Activated CD4-positive, alpha-beta T cell treated with anti-CD3 and anti-CD28 coated beads for 36 hours (primary cell): ENCODE measurements at places on chromosomes 3 and 15.

- no peaks in the 10 kb centered on the region for H3K27me3 ChIP-seq
- H3K36me3 ChIP-seq, result no peaks in the 10 kb centered on the region
- peaks cover 6% of the 10 kb centered on the region for H3K4me1 ChIP-seq
- no peak overlapping the region for H3K27ac ChIP-seq
Measured at GRCh38 chr3:113287803-113288648, 76.7 kb downstream of the BOC start.

- H3K4me3 ChIP-seq, result no peak overlapping the region
- H3K4me1 ChIP-seq, result no peaks in the 10 kb centered on the region
- H3K36me3 ChIP-seq, result no peaks in the 10 kb centered on the region
- no peak for DNase-seq
- H3K27ac ChIP-seq, result no peak overlapping the region
Measured at GRCh38 chr3:150520408-150520807, 25.9 kb downstream of the SERP1 start.

DNA sequence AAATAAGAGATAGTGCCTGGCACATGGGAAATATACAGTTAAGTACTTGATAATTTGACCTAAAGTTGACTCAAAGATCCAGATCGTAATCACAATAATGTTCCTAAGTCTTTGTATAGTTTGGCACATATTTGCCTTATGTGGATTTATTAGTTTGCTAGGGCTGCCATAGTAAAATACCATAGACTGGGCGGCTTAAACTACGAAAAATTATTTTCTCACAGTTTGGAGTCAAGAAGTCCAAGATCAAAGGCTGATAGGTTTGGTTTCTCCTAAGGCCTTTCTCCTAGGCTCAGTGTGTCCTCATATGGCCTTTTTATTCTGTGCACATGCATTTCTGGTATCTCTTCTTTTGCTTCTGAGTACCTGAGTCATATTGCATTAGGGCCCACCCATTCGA, 453.7 kb downstream of the NAALADL2 start:
- no peaks in the 10 kb centered on the region for H3K36me3 ChIP-seq
- no peak overlapping the region for H3K4me3 ChIP-seq
- DNase-seq, result no peak
- peaks cover 4% of the 10 kb centered on the region for H3K4me1 ChIP-seq

- H3K27ac ChIP-seq, result no peak overlapping the region
- H3K27me3 ChIP-seq, result no peaks in the 10 kb centered on the region
- no peaks in the 10 kb centered on the region for H3K36me3 ChIP-seq
- H3K4me3 ChIP-seq, result no peak overlapping the region
- no peak for DNase-seq
Measured at GRCh38 chr3:30518181-30518864, 88.1 kb upstream of the TGFBR2 start.

- no peaks in the 10 kb centered on the region for H3K36me3 ChIP-seq
- no peaks in the 10 kb centered on the region for H3K4me1 ChIP-seq
- DNase-seq, result no peak
- no peak overlapping the region for H3K27ac ChIP-seq
- H3K27me3 ChIP-seq, result no peaks in the 10 kb centered on the region
- H3K4me3 ChIP-seq, result no peak overlapping the region
Measured at GRCh38 chr3:141111364-141112155, 60.4 kb downstream of the SPSB4 start.

GRCh38 chr3:25246913-25247312, 181.2 kb upstream of the RARB start:
- H3K27me3 ChIP-seq, result no peaks in the 10 kb centered on the region
- H3K4me3 ChIP-seq, result no peak overlapping the region
- H3K4me1 ChIP-seq, result no peaks in the 10 kb centered on the region
- H3K27ac ChIP-seq, result no peak overlapping the region
- H3K36me3 ChIP-seq, result no peaks in the 10 kb centered on the region

DNA sequence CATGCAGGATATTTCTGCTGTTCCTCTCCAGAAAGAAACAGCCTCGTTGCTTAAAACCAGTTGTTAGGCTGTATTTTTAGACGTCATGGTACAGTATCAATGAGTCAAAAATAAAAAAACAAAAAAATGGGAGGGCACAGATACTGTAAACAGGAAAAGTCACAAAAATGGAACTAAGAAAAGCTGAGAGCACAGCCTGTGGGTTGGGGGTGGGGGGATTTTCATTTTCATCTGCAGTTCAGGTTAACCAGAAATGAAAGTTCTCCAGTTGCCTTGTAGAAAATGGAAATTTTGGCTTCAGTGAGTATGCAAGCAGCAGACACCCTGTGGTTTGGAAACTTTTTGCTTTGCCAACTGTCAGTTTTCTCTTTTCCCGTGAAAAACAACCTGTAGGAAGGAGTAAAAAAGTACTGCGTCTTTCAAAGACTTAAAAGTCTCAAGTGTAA, 59.0 kb downstream of the FRMD4B start:
- peak overlapping the region; percentile 74 for H3K27ac ChIP-seq
- no peaks in the 10 kb centered on the region for H3K27me3 ChIP-seq
- H3K4me1 ChIP-seq, result peaks cover 45% of the 10 kb centered on the region

DNA sequence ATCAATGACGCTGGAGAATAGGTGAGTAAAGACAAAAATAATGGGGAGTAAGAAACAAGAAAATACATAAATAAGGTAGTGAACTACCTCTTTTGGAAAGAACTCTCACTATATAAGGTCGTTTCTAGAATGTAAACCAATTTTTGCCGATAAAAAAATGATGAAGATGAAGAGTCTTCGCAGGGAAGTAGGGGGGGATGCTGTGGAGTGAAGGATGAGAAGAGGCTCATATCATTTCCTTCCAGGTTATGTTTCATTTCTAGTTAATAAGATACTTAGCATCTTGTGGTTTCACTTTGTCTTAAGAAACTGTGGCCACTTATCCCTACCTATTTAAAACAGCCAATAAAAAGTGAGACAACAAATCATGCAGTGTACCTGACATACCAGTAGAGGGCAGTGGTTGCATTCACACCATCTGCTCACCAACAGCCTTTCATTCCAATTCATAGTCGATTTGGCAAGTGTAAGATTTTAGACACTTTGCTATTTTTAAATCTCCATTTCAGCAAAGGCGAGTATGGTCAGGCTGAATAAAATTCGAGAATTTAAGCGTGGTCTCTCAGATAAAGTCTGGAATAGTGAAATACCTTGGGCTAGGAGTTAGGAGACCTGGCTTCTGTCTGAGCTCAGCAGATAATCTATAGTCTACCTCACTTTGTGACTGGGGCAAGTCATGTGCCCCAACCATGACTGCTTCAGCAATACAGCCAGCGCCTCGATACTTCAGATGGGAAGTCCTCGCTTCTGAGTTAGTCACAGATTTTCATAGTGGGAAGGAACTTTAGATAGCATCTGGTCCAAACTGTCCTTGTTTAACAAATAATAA, 28.9 kb upstream of the ICE2 start:
- H3K27ac ChIP-seq, result peak overlapping the region; percentile 34
- H3K4me1 ChIP-seq, result peaks cover 52% of the 10 kb centered on the region
- no peaks in the 10 kb centered on the region for H3K27me3 ChIP-seq
- no peak overlapping the region for H3K4me3 ChIP-seq
- DNase-seq, result peak; percentile 62

- H3K27me3 ChIP-seq, result no peaks in the 10 kb centered on the region
- no peak overlapping the region for H3K4me3 ChIP-seq
- peaks cover 18% of the 10 kb centered on the region for H3K4me1 ChIP-seq
- H3K36me3 ChIP-seq, result peaks cover 38% of the 10 kb centered on the region
- DNase-seq, result no peak
Measured at GRCh38 chr3:52404391-52404790, 40.5 kb downstream of the SEMA3G start.

GRCh38 chr3:117695321-117695720, 985.7 kb downstream of the TUSC7 start:
- no peak for DNase-seq
- no peaks in the 10 kb centered on the region for H3K27me3 ChIP-seq
- H3K4me3 ChIP-seq, result no peak overlapping the region
- H3K27ac ChIP-seq, result no peak overlapping the region

- H3K4me1 ChIP-seq, result peaks cover 47% of the 10 kb centered on the region
- DNase-seq, result peak; percentile 28
- H3K27ac ChIP-seq, result peak overlapping the region; percentile 78
- no peaks in the 10 kb centered on the region for H3K36me3 ChIP-seq
- no peaks in the 10 kb centered on the region for H3K27me3 ChIP-seq
Measured at GRCh38 chr3:15637131-15637951, 35.8 kb downstream of the BTD start.

- peaks cover 32% of the 10 kb centered on the region for H3K4me1 ChIP-seq
- no peaks in the 10 kb centered on the region for H3K27me3 ChIP-seq
- peak overlapping the region; percentile 84 for H3K27ac ChIP-seq
- H3K36me3 ChIP-seq, result no peaks in the 10 kb centered on the region
- DNase-seq, result peak; percentile 42
Measured at GRCh38 chr3:142028243-142028777, 121.0 kb downstream of the TFDP2 start.

DNA sequence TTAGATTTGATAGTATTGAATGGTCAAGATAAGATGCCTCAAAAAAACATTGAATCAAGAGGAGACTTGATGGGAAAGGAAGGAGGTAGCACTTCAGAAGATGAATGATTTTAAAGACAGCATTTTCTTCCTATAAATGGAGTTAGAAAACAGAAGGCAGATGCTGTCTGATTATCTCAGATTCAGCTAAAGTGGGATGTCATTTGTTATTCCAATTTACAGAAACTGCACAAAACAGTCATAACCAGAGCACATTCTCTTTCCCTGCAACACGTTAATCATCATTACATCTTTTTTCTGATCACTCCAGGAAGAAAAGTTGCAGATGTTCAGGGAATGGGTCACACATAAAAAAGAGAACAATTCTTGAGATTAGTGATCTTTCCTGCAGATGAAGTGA, 1141.8 kb downstream of the SI start:
- H3K4me3 ChIP-seq, result no peak overlapping the region
- H3K4me1 ChIP-seq, result no peaks in the 10 kb centered on the region
- H3K36me3 ChIP-seq, result no peaks in the 10 kb centered on the region
- no peak overlapping the region for H3K27ac ChIP-seq

- H3K4me1 ChIP-seq, result peaks cover 13% of the 10 kb centered on the region
- no peak overlapping the region for H3K4me3 ChIP-seq
- H3K27ac ChIP-seq, result no peak overlapping the region
- no peaks in the 10 kb centered on the region for H3K27me3 ChIP-seq
Measured at GRCh38 chr3:45509038-45509767, 85.3 kb upstream of the LIMD1 start.

- no peak overlapping the region for H3K27ac ChIP-seq
- H3K36me3 ChIP-seq, result no peaks in the 10 kb centered on the region
- no peak for DNase-seq
- H3K4me1 ChIP-seq, result peaks cover 3% of the 10 kb centered on the region
- no peak overlapping the region for H3K4me3 ChIP-seq
Measured at GRCh38 chr15:63015618-63016017, 26.9 kb upstream of the TPM1 start.

- DNase-seq, result no peak
- H3K4me3 ChIP-seq, result no peak overlapping the region
- no peak overlapping the region for H3K27ac ChIP-seq
- no peaks in the 10 kb centered on the region for H3K36me3 ChIP-seq
- H3K4me1 ChIP-seq, result no peaks in the 10 kb centered on the region
- H3K27me3 ChIP-seq, result no peaks in the 10 kb centered on the region
Measured at GRCh38 chr3:77319711-77320110, 279.8 kb downstream of the ROBO2 start.

GRCh38 chr3:7504886-7505775, 644.2 kb downstream of the GRM7 start:
- H3K4me1 ChIP-seq, result no peaks in the 10 kb centered on the region
- no peak for DNase-seq
- H3K27me3 ChIP-seq, result no peaks in the 10 kb centered on the region
- H3K4me3 ChIP-seq, result no peak overlapping the region
- H3K36me3 ChIP-seq, result no peaks in the 10 kb centered on the region
- H3K27ac ChIP-seq, result no peak overlapping the region

GRCh38 chr3:22474706-22475445, 723.9 kb upstream of the ZNF385D start:
- no peak overlapping the region for H3K27ac ChIP-seq
- H3K4me1 ChIP-seq, result no peaks in the 10 kb centered on the region
- no peak overlapping the region for H3K4me3 ChIP-seq
- H3K27me3 ChIP-seq, result no peaks in the 10 kb centered on the region
- no peak for DNase-seq

DNA sequence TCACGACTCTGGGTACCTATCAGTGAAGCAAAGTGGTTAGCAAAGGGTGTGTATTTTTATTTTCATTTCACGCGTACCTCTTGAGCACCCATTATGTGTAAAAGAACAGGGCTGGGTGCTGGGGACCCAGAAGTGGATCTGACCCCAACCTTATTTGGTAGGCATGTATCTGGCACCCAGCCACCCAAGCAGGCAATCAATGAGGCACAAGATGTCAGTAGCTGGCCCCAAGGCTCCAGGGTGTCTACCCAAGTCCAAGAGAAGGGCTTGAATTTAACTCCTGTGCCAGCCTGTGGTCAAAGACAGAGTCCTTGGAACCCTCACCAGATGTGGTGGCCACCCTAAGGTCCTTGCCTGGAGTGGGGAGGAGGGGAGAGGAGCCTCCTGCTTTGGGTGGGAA, 5.7 kb downstream of the PLEKHO2 start:
- H3K27me3 ChIP-seq, result no peaks in the 10 kb centered on the region
- no peak for DNase-seq
- no peak overlapping the region for H3K27ac ChIP-seq
- peaks cover 54% of the 10 kb centered on the region for H3K4me1 ChIP-seq

DNA sequence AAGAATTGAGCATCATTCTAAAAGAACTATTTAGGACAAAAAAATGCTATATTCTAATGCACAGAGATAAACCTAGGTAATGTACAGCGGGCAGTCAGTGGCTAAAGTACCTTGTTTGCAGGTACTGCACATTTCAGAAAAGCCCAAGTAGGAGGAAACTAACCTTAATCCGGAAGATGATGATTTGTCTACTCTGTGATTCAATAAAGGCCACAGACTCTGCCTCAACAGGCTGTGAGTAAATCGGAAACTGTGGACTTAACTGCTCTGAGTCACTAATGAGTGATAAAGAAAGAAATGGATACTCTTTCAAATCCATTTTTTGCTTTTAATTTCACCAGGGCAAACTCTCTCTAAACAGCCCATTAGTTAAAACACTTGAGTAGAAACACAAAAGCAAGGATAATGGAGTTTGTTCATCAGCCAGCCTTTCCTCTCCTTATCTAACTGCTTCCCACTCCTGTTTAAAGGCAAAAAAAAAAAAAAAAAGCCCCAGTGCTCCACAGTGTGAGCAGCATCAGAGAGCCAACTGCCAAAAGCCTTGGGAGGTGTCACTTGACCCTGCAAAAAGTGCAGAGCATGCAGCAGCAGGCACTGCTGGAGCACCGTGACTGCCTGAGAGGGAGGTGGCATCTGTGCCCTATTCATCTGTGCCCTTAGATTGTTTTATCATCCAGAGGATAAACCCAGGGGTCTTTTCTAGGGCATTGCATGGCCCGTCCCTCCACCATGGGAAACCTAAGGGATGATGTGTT, 187.7 kb downstream of the SATB1 start:
- no peaks in the 10 kb centered on the region for H3K36me3 ChIP-seq
- H3K4me1 ChIP-seq, result peaks cover 10% of the 10 kb centered on the region
- peak; percentile 21 for DNase-seq
- peaks cover 19% of the 10 kb centered on the region for H3K27me3 ChIP-seq
- no peak overlapping the region for H3K4me3 ChIP-seq

- peaks cover 21% of the 10 kb centered on the region for H3K36me3 ChIP-seq
- H3K27ac ChIP-seq, result no peak overlapping the region
- no peak overlapping the region for H3K4me3 ChIP-seq
- DNase-seq, result no peak
Measured at GRCh38 chr3:161224786-161225185, 3.7 kb downstream of the NMD3 start.

GRCh38 chr3:71694358-71694999, 30.7 kb downstream of the EIF4E3 start:
- peaks cover 3% of the 10 kb centered on the region for H3K4me1 ChIP-seq
- no peak overlapping the region for H3K4me3 ChIP-seq
- DNase-seq, result no peak
- H3K27me3 ChIP-seq, result no peaks in the 10 kb centered on the region
